NCI-H69 (cell line): ENCODE measurements at places on chromosomes 13 and 19.

GRCh38 chr19:56314018-56314380 lies 640 bp downstream of the ZSCAN5A start:
- DNase-seq = peak; percentile 90

GRCh38 chr19:42412227-42412626 lies 15.0 kb downstream of the LIPE start:
- peak; percentile 60 for DNase-seq

DNA sequence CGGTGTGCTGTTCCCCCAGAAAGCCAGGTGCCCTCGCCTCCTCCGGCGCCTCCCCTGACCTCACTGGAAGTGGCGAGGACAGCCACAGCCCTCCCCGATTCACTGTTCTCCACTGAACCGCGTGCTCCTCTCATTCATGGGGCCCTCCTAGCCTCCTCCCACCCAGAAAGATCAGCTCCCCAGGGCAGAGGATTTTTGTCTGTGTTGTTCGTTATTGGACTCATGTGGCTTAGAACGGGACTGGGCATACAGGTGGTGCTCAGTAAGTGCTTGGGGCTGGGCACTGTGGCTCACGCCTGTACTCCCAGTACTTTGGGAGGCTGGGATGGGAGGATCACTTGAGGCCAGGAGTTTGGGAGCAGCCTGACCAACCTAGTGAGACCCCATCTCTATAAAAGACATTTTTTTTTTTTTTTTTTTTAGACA lies 3.8 kb downstream of the PRTN3 start:
- DNase-seq = no peak

DNA sequence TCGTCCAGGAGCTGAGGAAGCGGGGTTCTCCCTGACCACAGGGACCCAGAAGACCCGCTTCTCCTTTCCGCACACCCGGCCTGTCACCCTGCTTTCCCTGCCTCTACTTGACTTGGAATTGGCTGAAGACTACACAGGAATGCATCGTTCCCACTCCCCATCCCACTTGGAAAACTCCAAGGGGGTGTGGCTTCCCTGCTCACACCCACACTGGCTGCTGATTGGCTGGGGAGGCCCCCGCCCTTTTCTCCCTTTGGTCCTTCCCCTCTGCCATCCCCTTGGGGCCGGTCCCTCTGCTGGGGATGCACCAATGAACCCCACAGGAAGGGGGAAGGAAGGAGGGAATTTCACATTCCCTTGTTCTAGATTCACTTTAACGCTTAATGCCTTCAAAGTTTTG lies 18.9 kb downstream of the VASP start:
- DNase-seq = peak; percentile 89

- DNase-seq = no peak
Measured at GRCh38 chr13:22655106-22655852, 525.5 kb upstream of the SGCG start.

- peak; percentile 62 for DNase-seq
Measured at GRCh38 chr19:53868091-53868891, 608 bp downstream of the MYADM start.

DNA sequence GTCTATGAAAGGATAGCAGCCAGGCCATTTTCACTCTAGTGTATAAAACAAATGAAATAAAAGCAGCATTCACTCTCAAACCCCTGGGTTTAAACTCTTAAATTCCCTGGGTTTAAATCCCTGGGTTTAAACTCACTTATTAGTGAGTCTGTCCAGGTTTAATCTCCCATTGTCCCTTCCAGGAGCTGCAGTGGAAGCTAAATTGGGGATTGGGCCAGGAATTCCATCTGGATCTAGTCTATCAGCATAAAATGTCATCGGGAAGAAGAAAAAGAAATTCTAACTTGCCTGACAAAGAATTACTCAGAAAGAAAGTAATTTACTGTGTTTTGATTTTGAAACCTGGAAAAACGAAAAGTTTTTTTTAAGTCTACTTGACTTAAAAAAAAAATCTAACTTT lies 54.8 kb downstream of the FRY start:
- no peak for DNase-seq

DNA sequence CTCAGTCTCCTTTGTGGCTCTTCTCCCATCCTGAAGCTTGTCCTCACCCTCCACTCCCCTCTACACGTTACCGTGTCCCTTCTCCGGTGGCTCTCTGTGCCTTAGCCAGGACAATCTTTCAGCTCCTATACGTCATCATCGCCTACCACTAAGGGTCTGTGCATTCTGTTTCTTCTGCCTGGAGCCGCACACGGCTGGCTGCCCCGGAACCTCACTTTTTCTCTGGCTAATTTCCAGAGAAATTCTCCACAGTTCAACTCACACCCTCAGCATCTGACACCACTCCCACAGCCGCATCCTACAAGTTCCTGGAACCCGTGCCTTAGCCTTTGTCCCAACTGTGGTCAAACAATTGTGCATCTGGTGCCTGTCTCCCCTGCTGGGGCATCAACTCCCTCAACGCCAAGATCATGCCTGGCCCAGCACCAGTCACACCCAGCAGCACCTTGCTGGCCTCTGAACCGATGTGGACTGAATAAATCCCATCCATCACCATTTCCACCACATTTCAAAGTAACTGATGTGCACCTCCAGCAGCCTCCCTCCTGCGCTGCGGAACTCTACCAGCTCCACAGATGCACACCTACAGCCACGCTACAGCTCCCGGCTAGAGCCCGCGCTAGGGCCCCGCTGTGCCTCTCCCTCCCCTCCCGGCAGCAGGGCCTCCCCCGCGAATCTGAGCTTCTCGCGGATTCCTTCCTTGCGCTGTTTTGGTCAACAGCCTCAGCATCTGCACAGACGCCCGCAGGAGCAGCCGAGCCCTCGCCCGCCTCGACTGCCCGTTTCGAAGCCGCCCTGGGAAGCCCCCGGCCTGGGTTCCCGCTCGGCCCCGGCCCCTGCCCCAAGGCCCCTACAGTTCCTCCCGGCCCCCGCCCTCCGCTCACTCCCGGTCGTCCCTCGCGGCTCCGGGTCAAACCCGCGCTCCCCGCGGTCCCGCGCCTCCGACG lies 689 bp downstream of the DCUN1D2 start:
- DNase-seq = peak; percentile 90
